Left cardiac atrium (tissue), 4 donors: ENCODE measurements at places on chromosomes 4 and X. TPM values are rescaled to one million over a fixed set of nuclear protein-coding genes. Genes with fewer than 3 reads are reported as not detected.

DNA sequence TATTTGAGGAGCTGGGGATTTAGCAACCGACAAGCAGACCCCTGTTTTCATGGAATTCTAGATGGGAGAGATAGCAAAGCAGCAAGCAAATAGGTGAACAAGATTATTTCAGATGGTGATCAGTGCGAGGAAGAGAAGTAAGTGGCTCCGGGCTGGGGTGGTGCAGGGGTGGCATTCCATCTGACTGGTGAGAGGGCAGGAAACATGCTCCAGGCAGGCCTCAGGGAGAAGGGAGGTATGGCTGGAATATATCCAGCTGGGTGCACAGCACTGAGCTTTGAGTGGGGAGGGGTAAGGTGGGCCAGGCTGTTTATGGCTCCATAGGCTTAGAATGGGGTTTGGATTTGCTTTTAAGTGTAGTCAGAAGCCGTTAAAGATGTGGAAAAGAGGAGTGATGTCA, 21.2 kb downstream of the PTTG2 start:
- no peak for DNase-seq

The HMGB2 gene
- total RNA-seq = 44.0 TPM

The DUSP21 gene
- total RNA-seq = not detected

GRCh38 chr4:78200949-78201348, 143.8 kb downstream of the FRAS1 start:
- no peak for DNase-seq

The IL13RA1 gene
- 33.5 TPM for total RNA-seq

DNA sequence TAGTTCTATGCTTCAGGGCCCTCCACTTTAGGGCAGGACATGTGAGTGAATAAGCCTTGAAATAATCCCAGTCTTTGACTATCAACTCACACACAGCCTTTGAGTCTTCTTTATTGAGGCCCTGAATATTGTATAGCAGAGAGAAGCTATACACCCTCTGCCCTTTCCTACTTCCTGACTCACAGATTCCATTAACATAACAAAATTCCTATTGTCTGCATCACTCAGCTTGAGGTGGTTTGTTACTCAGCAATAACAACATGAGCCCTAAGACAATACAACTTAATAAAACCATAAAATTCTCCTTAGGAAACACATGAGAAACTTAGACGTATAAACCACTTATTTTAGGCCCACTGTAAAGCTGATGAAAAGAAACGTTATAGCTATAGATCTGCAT, 680.3 kb upstream of the DIAPH2 start:
- no peak for DNase-seq

DNA sequence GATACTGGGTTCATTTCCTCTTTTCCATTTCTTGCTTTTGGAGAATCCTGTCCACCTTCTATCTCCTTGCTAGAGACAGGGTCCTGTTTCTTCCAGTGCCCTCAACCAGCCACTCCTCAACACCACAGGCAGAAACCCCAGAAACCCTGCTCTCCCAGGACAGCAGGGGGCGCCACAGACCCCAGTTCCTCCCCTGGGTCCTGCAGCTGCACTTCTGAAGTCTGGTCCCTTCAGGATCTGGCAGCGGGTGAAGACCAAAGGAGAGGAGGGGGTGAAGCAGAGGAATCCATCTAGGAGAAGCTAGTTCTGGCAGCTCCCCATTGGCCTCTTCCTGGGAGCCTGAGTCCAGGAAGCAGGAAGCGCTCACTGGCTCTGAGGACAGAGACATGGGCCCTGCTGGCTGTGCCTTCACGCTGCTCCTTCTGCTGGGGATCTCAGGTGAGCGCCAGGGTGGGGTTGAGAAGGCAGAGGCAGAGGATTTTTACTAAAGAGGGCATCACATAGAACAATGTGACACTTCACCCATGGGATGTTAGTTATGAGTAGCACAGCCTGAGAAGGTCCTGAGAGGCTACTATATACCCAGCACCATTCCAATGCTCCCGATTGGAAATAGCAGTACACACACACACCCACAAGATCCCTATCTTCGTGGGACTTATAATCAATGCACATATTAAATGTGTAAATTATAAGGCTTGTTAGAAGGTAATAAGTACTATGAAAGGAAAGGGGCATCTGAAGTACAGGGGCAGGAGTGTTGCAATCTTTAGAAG, at the start of gene PRSS48:
PRSS48 (plus strand) TSS at position 375 of the 776 bp plus-strand sequence; CDS start at position 387, 12 bp downstream.
- peak; percentile 56 for DNase-seq

DNA sequence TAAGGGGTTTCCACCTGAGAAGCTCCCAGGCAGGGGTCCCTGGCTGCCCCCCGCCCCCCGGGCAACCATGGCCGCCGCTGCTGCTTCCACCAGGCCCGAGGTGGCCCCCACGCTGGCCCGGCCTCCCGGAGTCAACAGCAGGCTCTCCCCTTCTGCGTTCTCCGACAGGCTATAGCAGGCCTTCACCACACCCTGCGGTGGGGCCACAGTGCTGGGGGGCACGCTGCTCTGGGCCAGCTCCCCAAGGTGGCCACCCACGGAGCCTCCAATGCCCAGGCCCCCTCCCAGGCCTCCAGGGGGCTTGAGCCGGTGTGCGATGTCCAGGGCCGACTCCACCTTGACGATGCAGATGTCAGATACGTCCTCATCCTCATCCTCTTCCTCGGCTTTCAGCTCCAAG, 72.5 kb downstream of the UBE2K start:
- DNase-seq = no peak

The RGN gene
- 9.3 TPM for total RNA-seq

DNA sequence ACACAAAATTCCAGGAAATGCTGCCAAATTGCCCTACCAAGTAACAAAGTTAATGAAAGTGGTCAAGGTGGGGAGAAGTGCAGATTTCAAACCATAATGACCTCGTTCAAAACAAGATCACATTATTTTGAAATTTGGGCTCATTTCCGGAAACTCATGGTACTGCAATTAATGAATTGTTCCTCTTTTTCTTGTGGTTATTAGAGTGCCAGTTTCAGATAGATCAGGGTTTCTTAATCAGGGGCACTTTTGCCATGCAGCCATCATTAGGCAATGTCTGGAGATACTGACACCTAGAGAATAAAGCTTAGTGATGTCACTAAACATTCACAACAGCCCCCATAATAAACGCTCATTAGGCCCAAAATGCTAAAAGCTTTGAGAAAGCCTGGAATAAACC, 381.5 kb upstream of the GALNT7 start:
- DNase-seq = no peak

DNA sequence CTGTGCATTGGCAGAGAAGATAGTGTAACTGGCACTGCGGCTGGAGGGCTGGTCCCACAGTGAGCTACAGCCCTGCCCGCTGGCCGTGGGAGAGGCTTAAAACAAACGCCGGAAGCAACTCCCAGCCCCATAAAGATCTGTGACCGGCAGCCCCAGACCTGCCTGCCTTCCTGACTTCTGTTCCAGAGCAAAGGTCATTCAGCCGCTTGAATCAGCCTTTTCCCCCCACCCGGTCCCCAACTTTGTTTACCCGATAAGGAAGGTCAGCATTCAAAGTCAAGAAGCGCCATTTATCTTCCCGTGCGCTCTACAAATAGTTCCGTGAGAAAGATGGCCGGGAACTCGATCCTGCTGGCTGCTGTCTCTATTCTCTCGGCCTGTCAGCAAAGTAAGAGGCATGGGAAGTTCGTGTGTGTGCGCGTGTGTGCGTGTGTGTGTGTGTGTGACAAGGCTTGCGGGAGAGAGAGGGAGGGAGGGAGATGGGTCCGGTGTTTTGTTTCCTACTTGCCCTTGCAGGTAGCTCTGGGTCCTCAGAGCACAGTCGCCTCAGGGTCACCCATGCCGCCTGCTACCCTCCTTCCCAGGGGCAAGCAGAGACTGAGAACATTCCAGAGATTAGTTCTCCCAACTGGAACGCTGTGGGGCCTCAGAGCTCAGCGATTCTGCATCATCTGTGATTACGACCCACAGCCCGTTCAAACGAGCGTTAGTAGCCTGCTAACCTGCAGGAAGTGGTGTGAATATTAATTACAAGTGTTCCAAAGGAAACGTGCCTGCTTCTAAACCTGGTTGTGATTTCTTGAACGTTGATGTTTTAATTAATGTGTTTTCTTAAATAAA, at the start of gene MGST2:
MGST2 (plus strand) TSS at position 130 of the 840 bp plus-strand sequence; CDS start at position 331, 201 bp downstream.
- peak; percentile 91 for DNase-seq

GRCh38 chr4:164221631-164222030, 532.3 kb upstream of the SMIM31 start:
- no peak for DNase-seq

The AKAP14 gene
- total RNA-seq = not detected

The TASL gene
- total RNA-seq = 0.53 TPM

The CABS1 gene
- total RNA-seq = not detected

- no peak for DNase-seq
These were observed 54.5 kb downstream of the RS1 start for GRCh38 chrX:18617407-18617750.

GRCh38 chr4:168880072-168880675, 129.9 kb downstream of the CBR4 start:
- DNase-seq = no peak

DNA sequence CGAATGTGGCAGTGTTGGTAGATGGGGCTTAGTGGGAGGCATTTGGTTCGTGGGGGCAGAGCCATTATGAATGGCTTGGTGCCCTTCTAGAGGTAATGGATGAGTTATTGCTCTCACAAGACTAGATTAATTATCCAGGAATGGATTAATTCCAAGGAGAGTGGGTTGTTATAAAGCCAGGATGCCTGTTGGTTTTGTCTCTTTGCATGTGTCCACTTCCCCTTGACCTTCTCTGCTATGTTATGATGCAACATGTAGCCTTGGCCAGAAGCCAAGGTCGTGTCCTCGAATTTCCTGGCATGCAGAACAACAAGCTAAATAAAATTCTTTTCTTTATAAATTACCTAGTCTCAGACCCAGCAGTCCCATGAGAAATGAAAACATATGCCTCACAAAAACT, 111.2 kb upstream of the PLS3 start:
- peak; percentile 53 for DNase-seq

The DKK2 gene
- 3.7 TPM for total RNA-seq

DNA sequence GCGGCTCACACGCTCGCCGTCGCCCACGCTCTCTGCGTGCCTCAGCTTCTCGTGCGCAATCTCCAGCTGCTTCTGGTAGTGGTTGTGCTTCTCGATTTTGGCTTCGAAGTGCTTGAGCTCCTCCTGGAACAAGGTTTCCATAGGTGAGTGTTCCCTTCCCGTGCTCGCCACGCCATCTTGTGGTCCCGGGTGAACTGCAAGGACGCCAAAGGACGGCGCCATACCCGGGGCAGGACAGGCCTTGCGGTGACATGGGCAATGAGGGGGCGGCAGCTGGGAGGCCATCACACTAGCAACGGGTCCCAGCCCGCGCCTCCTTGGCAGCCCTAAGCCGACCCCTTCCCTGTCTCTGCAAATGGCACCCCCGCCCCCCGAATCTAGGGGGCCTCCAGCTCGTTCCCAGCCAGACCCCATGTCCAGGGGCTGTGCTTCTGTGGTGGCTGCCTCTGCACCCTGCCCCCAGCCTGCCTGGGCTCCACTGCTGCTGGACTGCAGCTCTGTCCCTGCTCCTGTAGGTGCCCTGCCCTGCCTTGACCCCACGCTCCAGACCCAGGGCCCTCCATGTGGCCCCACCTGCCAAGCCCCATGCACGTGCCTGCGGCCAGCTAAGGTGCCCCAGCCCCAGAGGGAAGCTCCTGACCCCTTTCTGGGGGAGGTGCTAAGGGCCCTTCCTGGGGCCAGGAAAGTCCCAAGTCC, 17.3 kb downstream of the LRPAP1 start:
- peak; percentile 20 for DNase-seq

DNA sequence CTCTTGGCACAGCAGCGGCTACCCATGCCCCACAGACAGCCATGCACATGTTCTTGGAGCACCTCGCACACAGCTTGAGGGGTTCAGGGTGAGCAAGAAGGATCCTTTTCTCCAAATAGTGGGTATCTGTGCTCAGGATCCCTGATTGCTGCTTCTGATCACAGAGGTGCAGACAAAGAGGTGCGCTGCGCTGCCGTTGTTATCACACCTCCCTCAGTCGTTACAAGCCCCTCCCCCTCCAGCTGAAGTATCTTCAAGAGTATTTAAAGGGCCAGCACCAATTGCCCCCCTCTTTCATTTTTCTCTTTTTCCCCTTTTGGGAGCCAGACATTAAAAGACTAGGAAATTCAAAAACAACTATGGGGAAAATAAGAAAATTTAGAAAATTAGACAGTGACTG, 44.3 kb downstream of the NELFA start:
- no peak for DNase-seq

The HSFX3 gene
- total RNA-seq = not detected

The GUF1 gene
- 17.1 TPM for total RNA-seq

DNA sequence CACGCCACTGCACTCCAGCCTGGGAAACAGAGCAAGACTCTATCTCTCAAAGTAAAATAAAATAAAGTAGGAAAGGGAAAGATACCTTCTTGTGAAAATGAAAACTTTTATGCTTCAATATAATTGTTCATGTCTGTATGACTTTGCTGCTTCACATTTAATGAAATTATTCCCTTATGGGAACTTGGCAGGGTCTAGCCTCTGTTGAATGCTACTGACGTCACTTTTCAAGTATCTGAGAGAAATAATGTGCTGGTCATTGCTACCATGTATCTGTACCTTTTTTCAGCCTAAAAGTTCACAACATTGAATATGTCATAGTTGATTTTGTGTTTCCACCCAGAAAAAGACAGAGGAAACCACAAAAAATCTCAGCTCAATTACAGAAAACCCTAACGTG, 65.2 kb downstream of the PRDM5 start:
- no peak for DNase-seq
